Epithelial cell of proximal tubule (primary cell): ENCODE measurements at places on chromosomes 13 and 19. TPM values are rescaled to one million over a fixed set of nuclear protein-coding genes. Genes with fewer than 3 reads are reported as not detected.

Gene SYDE1
- 31.7 and 37.1 TPM in 2 replicates for total RNA-seq

Gene C19orf81
- total RNA-seq, result 9.6 TPM in 1 of 2 replicates, not detected in the other

Gene IZUMO2
- 0.29 TPM in 1 of 2 replicates, not detected in the other for total RNA-seq

Gene S1PR4
- total RNA-seq, result not detected in 2 replicates

Gene TSHZ3
- total RNA-seq, result 0.12 and 0.36 TPM in 2 replicates

Gene TMEM221
- not detected in 2 replicates for total RNA-seq

Gene SERPINE3
- total RNA-seq, result 0.07 TPM in 1 of 2 replicates, not detected in the other

Gene CD209
- total RNA-seq, result 0.12 TPM in 1 of 2 replicates, not detected in the other

Gene NUMBL
- 13.3 and 32.0 TPM in 2 replicates for total RNA-seq

Gene KLC3
- total RNA-seq, result 4.0 and 7.8 TPM in 2 replicates

Gene MEIS3
- total RNA-seq, result 0.29 TPM in 1 of 2 replicates, not detected in the other

Gene LILRA1
- not detected in 2 replicates for total RNA-seq

Gene LINGO3
- total RNA-seq, result not detected in 2 replicates

Gene POGLUT2
- total RNA-seq, result 15.4 and 26.6 TPM in 2 replicates

Gene SLITRK1
- total RNA-seq, result not detected in 2 replicates

Gene VSTM2B
- total RNA-seq, result not detected in 2 replicates

Gene LAIR1
- not detected in 2 replicates for total RNA-seq

Gene F7
- total RNA-seq, result 0.06 TPM in 1 of 2 replicates, not detected in the other

Gene DCLK1
- total RNA-seq, result 1.2 and 2.2 TPM in 2 replicates

Gene EXOC3L2
- total RNA-seq, result 0.12 TPM in 1 of 2 replicates, not detected in the other

Gene CRLF1
- total RNA-seq, result 0.58 TPM in 1 of 2 replicates, not detected in the other

Gene TMEM259
- total RNA-seq, result 155 and 193 TPM in 2 replicates

Gene MTUS2
- not detected in 2 replicates for total RNA-seq

Gene GIPC3
- not detected in 2 replicates for total RNA-seq

Gene CYP2A13
- not detected in 2 replicates for total RNA-seq

Gene ZNF579
- 10.0 and 11.4 TPM in 2 replicates for total RNA-seq

Gene TMPRSS9
- total RNA-seq, result not detected in 2 replicates
